ENCODE measurements at places on chromosomes 2 and 18. TPM values are rescaled to one million over a fixed set of nuclear protein-coding genes. Genes with fewer than 3 reads are reported as not detected.

- no peak for DNase-seq
These were observed 3.3 kb upstream of the GPBAR1 start for GRCh38 chr2:218257390-218257981.

- DNase-seq: no peak
These were observed 15.0 kb downstream of the RTTN start for GRCh38 chr18:70190529-70190928.

GRCh38 chr18:76610933-76611749 lies 116.1 kb upstream of the ZNF516 start:
- no peak for DNase-seq

The CEP76 gene
- 3.2 TPM for total RNA-seq

The LRATD1 gene
- 0.67 TPM for total RNA-seq
